ENCODE measurements at places on chromosomes 5 and 9.
A peak's percentile ranks its signal among the peaks of the same experiment; 100 is the strongest.

DNA sequence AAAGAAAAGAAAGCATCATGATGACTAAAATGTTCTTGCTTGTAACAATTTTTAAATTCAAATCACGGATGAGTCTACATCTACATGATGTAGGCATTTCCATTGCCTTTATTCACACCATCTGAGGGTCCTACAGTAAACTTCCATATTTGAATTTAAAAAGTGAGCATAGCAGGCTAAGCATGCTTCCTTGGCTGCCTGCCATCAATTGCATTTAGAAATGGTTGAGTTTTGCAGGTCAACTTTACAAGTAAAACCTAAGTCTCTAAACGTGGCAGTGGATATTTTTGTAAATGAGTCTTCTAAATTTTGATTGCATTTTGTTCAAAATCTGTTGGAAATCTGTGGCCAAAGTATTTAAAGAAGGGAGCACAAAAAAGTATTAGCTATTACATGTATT is 136.5 kb upstream of the PTCH1 start:
- no peak for DNase-seq

DNA sequence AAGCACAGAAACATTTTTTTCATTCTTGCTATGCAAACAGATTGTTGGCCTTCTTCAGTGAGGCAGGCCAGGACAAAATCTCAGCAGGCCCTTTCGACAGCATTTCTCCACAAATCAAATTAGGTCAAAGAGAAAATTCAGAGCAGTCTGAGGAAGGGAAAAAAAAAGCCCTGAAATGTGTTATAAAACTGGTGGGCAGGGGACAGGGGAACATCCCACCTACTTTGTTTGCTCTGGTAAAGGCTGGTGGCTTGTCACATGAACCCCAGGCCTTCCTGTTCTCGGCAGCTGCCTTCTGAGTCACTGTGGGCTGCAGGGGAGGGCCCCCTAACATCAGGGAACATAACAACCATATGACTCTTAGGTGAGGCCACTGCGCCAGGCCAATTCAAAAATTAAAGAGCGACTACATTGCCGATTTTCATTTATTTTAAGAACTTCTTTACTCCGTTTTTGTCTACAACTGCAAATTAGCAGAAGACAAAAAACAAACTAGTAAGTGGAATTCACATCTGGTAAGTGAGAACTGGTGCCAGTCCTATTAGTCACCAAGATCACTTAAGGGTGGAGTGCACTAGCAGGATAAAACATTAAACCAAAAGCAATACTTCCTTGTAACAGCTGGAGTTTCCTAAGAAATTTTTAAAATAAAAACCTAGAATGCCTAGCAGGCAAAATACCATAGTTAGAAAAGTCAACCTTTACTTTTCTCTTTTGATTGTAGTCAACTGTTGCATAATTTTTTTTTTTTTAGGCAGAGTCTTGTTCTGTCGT is 46.2 kb upstream of the DENND4C start:
- DNase-seq, result peak; percentile 75

GRCh38 chr5:54024466-54024865 is 285.9 kb downstream of the ARL15 start:
- no peak for DNase-seq

DNA sequence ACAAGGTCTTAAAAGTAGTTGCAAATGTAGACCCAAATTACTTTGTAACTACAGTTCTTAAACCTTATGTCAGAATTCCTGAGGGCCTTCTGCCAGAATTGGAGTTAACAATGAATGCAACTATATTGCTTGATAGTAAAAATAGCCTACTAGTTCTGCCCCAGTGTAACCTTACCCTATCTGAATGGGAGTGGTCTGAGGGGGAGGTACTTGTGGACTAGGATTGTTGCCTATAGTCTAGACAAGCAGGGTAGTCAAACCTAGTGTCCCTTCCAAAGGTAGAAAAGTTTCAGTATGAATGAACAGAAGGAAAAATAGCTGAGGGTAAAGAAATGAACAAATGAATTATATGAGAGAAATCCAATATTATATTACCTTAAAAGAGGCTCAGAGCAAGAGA is 242.2 kb downstream of the PJA2 start:
- no peak for DNase-seq

DNA sequence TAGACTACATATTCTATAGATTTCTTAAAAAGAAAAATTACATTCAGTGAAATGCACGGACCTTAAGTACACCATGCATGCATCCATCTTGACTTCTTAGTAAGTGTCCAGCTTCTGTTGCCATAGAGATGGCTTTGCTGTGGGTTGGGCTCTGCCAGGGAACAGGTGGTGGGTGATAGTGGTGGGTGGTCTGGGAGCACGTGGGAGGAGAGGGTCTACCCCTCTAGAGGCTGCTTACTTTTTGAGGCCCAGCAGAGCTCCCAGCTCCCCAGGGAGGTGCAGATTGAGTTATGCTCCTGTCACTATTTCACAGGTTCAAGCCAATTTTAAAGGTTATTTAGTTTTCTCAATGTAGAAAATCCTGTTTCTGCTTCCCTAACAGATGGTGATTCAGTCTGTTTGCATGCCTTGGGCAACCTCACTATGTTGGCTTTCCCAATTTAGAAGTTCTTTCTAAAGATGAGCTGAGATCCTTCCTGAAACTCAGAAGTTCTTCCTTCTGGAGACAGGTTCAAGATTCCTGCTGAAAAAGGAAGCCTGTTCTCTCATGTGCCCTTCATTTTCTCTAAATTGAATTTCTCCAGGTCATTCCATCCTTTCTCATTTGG is 107.4 kb upstream of the LHFPL2 start:
- no peak for DNase-seq

- no peak for DNase-seq
These were observed 40.5 kb upstream of the RPL26L1 start for GRCh38 chr5:172918421-172919371.

DNA sequence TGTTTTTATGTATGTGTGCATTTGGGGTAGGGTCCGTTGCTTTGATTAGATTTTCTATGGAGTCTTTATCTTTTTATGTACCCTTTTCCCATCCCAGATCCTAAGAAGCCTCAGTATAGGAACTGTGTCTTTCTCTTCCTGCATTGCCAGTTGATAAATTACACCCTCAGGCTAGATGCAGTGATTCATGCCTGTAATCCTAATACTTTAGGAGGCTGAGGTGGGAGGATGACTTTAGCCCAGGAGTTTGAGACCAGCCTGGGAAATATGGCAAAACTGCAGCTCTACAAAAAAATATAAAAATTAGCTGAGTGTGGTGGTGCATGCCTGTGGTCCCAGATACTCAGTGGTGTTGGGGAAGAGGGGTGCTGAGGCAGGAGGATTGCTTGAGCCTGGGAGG is 40.2 kb downstream of the NLN start:
- DNase-seq, result no peak

DNA sequence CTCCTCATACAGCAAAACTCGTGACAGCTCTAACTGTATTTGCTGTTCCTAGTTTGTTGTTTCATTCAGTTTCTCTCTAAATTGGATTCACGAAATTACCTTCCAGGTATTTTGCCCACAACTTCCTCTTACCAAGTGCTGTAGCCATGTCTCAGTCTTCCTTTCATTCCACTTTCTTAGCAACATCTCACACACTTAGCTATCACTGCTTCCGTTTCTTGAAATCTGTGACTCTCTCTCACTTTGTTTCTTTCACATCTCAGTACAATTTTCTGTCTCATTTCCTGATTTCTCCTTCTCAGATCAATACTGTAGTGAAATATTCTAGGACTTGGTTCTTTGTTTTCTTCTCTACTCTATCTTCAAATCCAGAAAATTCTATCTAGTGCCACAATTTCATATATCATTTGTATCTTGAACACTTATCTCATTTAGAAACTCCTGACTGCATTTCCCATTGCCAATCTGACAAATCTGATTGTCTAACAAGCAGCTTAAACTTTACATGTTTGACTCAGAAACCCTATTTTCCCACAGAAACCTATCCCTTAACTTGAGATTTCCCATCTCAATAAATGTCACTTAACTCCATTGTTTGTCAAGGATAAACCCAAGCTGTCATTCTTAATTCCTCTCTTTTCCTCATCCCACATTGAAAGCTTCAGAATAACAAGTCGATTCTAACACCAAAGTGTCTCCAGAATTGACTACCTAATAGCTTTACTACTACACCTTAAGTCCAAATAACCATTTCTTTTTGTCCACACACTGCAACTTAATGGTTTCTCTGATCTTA is 303.1 kb downstream of the CDH12 start:
- DNase-seq, result no peak

DNA sequence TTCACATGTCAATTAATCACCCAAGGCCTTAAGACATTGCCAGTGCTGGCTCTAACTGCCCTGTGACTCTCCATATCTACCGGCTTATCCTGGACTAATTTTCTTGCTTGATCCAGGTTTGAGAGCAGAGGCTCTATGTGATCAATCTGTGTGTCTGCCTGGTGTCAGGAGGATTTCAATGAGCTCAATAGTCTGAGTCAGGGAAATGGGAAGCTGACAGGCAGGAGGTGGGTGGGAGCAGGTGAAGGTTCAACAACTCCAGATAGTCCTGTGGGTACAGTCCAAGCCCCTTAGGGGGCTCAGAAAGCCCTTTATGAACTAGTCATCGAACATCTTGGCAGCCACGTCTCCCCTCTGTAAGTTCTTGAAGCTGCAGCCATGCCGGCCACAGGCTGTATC is 72.2 kb downstream of the SHB start:
- DNase-seq, result no peak

DNA sequence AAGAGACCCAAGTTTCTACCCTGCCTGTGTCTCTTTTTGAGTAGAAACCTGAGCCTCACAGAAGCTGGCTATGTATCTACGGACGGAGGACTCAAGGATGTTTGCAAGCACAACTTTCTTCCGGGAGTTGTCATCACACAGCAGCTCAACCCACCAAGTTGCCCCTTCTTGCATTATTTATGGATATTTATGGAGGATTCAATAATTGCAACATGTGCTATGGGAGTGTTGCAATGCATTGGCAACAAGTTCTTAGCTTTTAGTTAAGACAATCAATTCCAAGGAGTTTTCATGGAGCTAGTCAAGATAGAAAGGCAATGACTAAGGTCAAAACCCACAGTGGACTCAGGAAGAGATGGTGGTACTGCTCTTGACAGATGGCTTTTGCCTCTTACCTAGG is 336.9 kb downstream of the ENC1 start:
- no peak for DNase-seq

DNA sequence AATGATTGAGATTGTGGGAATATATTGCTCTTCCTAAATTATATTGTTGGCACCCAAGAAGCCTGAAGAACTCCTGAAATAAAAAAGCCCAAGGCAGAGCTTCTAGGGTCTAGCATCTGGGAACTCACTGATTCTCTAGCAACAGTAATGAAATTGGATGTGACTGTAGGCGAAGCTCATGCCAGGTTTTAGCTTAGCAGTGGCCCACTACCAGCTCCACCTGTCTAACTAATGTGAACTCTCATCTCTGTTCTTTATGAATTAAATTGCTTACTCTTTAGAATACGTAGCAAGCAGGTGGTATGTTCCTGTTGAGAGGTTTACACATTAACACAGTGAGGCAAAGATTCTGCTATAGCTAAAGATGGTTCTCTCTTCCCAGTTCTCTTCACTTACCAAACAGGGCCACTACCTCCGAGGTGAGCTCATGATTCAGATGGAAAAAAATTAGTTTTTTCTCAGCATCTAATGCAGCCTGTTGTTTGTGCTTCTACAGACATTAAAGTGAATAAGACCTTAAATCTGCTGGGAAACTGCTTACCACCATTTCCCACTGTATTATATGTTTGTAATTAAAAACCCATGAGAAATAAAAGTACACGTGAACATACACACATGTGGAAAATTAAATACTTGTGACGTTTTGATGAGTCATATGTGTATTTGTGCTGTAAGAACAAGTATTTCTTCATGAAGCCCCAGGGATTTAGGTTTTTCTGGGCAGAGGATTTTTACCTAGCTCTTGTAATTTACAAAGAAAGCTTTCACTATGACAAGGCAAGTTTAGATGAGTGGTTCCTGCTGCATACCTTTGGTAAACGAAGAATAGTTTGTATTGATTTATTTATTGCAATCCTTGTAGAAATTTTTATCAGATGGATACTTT is 360.1 kb downstream of the KDM4C start:
- DNase-seq, result no peak

GRCh38 chr9:92671323-92671722 is 1.4 kb upstream of the IPPK start:
- peak; percentile 46 for DNase-seq

- DNase-seq, result no peak
These were observed 31.7 kb upstream of the IRX4 start for GRCh38 chr5:1914471-1914870.

- DNase-seq, result no peak
These were observed 32.2 kb upstream of the KCNIP1 start for GRCh38 chr5:170471551-170472178.

- DNase-seq, result no peak
These were observed 11.2 kb upstream of the HMHB1 start for GRCh38 chr5:143800715-143801114.

DNA sequence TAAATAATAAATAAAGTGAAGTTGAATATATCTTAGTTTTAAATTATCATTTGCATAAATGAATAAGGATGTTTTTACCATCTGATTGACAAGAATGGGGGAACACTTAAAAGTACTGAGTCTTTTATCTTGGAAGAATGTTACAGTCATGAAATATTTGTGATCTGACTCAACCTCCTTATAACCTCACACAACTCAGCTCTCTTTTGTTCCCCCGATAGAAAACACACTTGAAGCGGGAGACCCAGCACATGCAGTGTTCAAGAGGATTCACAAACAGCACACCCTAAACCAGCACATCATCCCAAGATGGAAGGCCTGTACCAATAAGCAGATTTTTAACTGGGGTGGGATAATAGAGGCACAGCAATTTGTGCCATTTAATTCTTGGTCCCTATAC is 15.5 kb downstream of the BAAT start:
- no peak for DNase-seq

GRCh38 chr5:54401515-54401914 is 54.0 kb upstream of the HSPB3 start:
- DNase-seq, result no peak

DNA sequence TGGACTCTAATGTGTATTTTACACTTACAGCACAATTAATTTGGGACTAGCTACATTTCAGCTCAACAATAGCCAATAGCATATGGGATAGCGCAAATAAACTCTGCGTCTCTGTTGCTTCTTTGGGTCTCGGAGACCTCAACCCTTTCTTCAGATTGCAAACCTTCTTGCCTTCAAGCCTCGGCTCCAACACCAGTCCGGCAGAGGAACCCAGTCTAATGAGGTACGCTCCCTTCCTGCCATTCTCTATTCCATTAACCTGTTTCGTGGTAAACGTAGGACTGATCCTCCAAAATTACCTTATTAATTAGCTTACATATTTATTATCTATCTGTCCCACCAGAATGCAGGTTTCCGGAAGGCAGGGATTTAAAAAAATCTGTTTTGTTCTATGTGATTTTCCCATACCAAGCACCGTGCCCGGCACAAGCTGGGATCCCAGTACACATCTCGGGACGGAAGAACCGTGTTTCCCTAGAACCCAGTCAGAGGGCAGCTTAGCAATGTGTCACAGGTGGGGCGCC is 525 bp upstream of the DAPK1 start:
- DNase-seq, result no peak

DNA sequence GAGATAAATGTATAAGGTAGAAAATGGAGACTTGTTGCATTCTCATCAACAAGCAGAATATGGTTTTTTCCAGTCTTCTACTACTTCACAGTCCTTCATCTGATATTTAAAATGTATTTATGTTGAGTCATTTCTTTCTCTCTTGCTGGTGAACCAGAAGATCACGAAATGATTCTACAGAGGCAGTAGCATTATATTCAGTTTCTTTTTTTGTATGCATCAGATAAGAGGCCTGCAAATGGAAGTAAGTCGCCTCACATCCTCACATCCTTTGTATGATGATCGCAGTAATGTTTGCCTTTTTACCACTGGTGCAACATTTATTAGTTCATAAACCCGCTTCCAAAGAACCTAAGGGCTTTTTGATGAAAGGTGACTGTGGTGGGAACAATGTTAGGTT is 22.1 kb upstream of the IL13 start:
- DNase-seq, result no peak

GRCh38 chr9:84325347-84325973 is 15.1 kb downstream of the SLC28A3 start:
- no peak for DNase-seq
